ENCODE measurements at places on chromosomes 2 and 18. TPM values are rescaled to one million over a fixed set of nuclear protein-coding genes. Genes with fewer than 3 reads are reported as not detected.
A peak's percentile ranks its signal among the peaks of the same experiment; 100 is the strongest.

Gene LIMS4
- 0.90 TPM for total RNA-seq

DNA sequence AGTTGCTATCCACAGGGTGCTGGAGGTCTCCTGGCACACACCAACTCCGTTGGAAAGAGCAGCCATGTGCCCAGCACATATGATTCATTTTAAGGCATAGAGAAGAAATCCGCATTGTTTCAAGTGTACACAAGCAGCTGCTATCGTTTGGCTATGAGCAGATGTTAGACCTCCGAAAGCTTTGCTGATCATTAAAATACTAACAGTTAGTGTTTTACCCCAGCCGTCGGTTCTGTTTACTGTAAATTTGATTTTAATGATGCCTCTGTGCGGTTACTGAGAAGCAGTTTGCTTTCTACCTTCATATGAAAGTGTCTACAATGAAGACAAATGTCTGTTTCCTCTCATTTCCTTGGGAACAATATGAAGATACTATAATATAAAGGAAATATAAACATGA is 154.9 kb downstream of the PTGR3 start:
- no peak for DNase-seq

DNA sequence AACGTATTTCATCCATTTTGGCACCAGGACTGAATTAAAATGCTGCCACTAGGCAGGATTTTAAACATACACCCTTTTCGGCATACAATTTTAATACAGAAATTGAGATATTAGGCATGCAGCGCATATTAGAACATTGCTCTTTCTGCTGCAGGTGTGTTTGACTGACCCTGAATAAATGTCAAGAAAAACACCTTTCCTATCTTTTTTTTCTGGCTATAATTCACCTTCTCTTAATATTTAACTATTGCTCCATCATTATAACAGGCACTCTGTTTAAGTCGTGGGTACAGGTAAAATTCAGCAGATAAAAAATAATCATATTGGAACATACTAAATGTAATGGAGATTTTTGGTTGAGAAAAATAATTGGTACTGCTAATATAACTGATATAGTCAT is 905.9 kb downstream of the NRXN1 start:
- DNase-seq, result no peak

Gene CIB4
- not detected for total RNA-seq

DNA sequence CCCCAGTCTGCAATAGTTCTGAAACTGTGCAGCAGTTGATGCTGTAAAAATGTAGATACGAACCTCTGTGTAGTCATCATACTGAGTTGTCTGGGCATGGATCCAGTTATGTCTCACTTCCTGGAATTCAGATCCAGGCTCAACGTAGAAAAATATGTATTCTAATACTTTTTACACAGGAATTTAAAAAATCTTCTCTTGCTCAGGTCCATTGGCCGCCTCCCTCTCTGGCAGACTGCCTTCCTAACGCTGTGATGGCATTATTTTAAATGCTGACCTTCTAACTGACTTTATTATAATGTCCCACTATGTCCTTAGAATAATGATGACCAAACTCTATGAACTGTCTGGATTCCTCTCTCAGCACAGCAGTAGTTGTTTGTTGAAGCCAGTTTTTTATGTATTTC is 119.6 kb downstream of the FEZ2 start:
- peak; percentile 61 for DNase-seq

DNA sequence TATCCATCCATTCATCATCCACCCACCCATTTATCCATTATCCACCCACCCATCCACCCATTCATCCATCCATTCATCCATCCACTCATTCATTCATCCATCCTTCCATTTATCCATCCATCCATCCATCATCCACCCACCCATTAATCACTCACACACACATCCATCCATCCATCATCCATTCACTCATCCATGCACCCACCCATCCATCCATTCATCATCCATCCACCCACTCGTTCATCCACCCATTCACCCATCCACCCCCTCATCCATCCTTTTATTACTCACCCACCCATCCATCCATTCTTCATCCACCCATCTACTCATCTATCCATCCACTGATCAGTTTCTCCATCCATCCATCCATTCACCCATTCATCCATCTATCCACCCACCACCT is 8.1 kb upstream of the TPO start:
- DNase-seq, result no peak

- DNase-seq, result no peak
Measured at GRCh38 chr2:196225213-196225612, 53.8 kb upstream of the STK17B start.

DNA sequence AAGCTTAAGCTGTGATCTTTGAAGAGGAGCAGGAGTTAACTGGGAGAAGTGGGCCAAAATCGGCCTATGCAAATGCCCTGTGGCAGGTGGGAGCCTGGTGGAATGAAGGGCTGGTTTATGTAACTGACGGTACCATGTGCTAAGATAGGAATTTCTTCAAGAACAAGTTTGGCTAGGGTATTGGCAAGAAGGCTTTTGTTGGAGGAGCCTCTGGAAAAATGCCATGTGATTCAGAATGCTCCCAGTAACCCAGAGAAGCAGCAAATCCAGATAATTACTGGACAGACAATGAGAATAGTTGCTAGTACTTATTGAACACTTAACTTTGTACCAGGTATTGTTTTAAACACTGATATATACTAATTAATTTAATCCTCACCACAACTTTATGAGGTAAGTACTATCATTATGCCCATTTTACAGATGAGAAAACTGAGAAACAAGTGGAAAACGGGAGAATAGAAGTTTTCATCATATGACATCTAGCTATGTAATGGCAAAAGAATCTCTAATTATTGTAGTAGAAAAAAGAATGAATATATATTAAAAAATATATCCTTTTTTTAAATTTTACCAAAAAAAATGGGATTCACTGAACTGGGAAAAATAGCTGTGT is 9.1 kb upstream of the FAM124B start:
- no peak for DNase-seq

Gene CLIP4
- total RNA-seq, result 31.2 TPM

DNA sequence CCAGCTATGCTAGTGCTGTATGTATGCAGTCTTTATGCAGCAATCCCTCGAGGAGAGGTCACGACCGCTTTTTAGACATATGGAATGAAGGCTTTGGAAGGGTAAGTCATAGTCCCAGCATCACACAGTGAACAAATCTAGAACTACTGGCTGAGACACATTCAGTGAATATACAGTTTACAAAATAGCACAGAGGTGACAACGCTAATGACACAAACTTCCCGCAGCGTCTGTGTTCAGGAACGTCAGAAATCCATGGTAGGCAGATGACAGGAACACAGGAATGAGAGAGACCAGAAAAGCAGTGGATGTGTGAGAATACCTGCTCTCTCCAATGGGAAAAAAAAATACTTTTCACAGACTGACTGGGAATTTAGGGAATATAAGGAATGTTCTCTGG is 29.6 kb downstream of the CABYR start:
- DNase-seq, result no peak

Gene RHBDD1
- total RNA-seq, result 20.1 TPM

DNA sequence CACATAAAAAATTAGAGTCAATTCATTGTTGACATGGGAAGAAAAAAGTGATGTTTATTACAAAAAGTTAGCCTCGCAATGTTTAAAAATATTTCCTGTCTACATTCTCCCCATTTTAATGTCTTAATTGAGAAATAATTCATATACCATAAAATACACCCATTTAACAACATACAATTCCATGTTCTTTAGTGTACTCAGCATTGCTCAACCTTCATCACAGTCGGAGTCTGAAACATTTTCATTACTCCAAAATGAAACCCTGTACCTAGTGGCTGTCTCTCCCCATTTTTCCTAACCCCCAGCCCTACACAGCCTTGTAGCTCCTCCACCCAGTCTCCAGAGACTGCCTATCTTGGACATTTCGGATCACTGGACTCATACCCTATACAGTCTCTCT is 103.9 kb upstream of the CBLN2 start:
- no peak for DNase-seq

DNA sequence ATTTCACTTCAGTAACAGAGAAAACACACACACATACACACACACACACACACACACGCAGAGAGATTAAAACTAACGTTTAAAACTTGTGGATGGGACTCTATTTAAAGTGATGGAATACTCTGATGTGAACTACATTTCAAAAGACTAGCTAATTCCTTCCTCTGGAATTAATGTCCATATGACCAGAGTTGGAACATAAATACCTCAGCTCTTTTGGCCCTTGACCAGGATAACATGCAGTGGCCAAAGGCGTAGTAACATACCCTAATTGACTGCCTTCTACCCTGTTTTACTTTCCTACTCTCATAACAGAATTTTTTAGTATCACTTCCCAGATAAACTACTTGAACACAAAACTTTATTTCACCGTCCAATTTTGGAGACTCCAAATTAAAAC is 671.3 kb upstream of the CHAC2 start:
- no peak for DNase-seq

- no peak for DNase-seq
Measured at GRCh38 chr18:32351032-32351431, 119.7 kb downstream of the GAREM1 start.

Gene CPLX4
- total RNA-seq, result not detected

- DNase-seq, result no peak
Measured at GRCh38 chr2:166568409-166568808, 74.4 kb upstream of the SCN7A start.

Gene DSC2
- total RNA-seq, result 59.6 TPM

Gene SCYGR4
- total RNA-seq, result not detected

Gene G6PC2
- not detected for total RNA-seq

GRCh38 chr2:155653176-155653575 is 679.3 kb downstream of the NR4A2 start:
- DNase-seq, result no peak

DNA sequence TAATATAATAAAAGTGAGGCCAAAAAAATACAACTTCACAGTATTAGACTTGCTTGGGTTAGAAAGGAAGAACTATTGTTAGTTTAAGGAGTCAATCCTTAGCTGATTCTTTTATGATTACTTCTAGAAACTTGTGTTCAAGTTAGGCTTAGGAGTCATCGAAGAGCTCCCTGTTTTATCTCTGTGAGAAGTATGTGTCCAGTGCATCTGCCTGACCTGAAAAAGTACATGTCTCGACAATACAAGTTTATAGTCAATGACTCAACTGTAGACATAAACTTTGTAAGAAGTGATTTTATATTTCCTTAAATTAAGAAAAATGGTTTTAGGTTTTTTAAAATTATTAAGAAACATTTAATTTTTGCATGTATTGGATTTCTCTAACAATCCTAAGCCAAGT is 571.2 kb downstream of the ZEB2 start:
- no peak for DNase-seq

Gene HS1BP3
- 26.8 TPM for total RNA-seq

DNA sequence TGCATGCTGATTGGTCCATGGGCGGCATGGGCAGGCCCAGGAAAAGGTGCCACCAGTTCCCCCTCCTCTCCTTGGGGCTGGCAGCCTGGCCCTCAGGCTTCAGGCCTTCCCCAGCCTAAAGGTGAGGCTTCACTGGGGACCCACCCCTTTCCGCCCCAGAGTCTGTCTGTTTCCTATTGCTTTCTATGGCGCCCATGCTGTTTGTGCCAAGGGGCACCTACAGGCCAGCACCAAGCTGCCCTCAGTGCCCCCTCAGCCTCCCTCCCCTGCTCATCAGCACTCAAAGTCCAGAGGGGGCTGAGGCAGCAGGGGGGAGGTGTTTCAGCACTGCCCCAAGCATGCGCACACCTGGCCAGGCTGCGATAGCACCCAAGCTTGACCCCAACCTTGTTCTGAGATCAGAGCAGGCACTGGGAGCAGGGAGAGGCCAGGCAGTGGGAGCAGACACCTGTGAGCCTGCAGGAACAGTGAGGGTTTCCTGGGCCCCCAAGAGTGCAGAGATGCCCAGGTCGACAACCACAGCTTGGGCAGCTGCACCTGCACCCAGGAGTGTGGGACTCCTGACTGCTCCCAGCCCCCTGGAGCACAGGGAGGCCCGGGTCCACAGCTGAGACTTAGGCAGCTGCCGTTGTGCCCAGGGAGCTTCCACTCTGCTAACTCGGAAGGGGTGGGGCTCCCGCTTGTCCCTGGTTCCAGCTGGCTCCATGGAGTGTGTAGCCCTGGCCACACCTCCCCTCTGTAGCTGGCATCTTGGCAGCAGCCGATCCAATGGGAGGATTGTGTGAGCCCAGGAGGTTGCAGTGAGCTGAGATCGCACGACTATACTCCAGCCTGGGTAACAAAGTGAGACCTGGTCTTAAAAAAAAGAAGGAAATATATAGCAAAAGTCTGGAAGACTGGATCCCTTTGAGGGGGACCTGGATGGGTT is 69.1 kb downstream of the NCAPH start:
- DNase-seq, result no peak

Gene PLEKHA3
- total RNA-seq, result 8.3 TPM

- DNase-seq, result no peak
Measured at GRCh38 chr2:56234241-56234640, 50.5 kb downstream of the CCDC85A start.

DNA sequence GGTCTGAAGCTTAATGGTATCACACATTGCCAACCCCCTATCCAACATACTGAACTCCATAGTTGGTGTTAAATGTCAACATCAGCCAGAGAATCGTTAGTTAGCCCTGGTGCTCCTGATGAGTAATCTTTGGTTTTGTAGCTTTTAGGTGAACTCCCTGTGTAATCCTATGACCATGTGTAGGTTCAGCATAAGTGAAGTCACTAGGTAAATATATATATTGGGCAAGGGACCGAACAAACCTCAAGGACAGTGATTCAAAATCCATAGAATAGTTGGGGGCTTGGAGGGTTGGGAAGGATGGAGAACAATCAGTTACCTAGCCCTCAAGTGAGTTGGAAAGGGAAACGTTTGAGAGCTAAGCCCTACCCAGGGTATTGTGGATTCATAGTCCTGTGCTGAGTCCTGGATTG is 16.0 kb upstream of the AP1S3 start:
- no peak for DNase-seq

- DNase-seq, result peak; percentile 38
Measured at GRCh38 chr2:55519938-55520885, 694 bp downstream of the CFAP36 start.

DNA sequence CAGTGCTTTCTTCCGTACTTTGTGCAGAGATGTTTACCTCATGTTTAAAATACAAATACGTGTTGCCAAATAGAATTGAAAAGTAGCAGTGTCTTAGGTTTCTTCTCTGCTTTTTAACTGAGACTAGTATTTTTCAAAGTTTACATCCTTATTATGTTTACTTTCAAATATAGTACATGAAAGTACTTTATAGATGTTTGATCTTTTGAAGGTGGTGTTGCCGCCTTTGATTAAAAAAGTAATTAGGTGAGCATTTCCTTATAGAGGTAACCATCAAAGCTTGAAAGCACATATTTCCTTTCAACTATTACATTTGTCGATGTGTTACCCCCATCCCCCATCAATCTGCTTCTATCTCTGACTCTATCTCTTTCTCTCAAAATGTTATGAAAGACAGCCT is 87.0 kb downstream of the CERS6 start:
- no peak for DNase-seq

- DNase-seq, result peak; percentile 11
Measured at GRCh38 chr2:146917431-146918042, 927.3 kb upstream of the ACVR2A start.

DNA sequence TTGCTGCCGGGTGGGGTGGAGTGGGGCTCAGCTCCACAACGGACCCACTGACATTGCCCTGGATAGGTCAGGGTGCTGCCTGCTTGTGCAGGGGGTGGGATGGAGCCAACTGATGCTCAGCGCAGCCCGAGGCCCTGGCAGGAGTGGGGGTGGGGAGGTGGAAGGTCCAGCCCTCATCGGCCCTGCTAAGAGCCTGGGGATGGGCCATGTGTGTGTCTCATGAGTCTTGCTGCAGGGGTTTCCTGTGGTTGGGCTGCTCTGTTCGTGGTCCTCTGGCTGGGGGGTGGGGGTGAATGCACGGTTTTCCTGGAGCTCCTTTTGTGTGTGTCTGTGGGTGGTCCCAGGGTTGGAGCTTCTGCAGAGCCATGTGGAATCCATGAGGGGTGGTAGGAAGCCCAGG is 39.4 kb upstream of the GALR1 start:
- no peak for DNase-seq

Gene SRD5A2
- total RNA-seq, result 0.52 TPM

Gene ACADL
- total RNA-seq, result 2.1 TPM

Gene SFT2D3
- 10.2 TPM for total RNA-seq

Measured in hepatocyte (in vitro differentiated cells).